ENCODE measurements at places on chromosomes 1 and 21.

- no peak for DNase-seq
Measured at GRCh38 chr1:153538315-153538821, 2.4 kb downstream of the S100A5 start.

GRCh38 chr1:32180186-32181060 is 948 bp downstream of the TXLNA start:
- DNase-seq, result peak; percentile 34

- DNase-seq, result no peak
Measured at GRCh38 chr1:216722821-216723220, 408 bp downstream of the ESRRG start.

DNA sequence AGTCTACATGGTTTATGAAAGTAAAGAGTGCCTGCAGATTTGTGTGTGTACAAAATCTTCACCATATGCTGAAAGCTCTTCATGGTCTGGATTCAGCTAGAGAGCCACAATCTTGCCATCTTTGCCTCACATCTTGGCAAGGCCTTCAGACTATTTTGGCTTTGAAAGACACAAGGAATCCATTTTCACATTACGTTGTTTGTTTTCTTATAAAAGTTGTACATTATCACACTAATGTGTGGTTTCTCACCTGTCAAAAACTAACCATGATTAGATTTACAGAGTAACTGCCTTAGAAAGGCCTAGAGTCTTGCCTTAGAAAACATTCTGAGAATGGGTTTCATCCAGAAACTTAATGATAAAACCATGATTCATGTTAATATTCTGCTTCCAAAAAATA is 494.6 kb downstream of the NEGR1 start:
- no peak for DNase-seq

- no peak for DNase-seq
Measured at GRCh38 chr1:111943066-111943465, 46.4 kb downstream of the KCND3 start.

- no peak for DNase-seq
Measured at GRCh38 chr1:206568779-206569352, 43.4 kb downstream of the EIF2D start.

- DNase-seq, result no peak
Measured at GRCh38 chr1:5937373-5937857, 54.8 kb downstream of the NPHP4 start.

- no peak for DNase-seq
Measured at GRCh38 chr1:176043537-176043936, 163.5 kb downstream of the COP1 start.

- DNase-seq, result no peak
Measured at GRCh38 chr1:231814521-231814920, 187.9 kb downstream of the DISC1 start.

GRCh38 chr1:21804536-21804935 is 7.5 kb upstream of the LDLRAD2 start:
- no peak for DNase-seq

GRCh38 chr1:17706445-17706844 is 48.7 kb upstream of the ACTL8 start:
- no peak for DNase-seq

GRCh38 chr1:198686069-198686728 is 47.4 kb downstream of the PTPRC start:
- DNase-seq, result no peak

DNA sequence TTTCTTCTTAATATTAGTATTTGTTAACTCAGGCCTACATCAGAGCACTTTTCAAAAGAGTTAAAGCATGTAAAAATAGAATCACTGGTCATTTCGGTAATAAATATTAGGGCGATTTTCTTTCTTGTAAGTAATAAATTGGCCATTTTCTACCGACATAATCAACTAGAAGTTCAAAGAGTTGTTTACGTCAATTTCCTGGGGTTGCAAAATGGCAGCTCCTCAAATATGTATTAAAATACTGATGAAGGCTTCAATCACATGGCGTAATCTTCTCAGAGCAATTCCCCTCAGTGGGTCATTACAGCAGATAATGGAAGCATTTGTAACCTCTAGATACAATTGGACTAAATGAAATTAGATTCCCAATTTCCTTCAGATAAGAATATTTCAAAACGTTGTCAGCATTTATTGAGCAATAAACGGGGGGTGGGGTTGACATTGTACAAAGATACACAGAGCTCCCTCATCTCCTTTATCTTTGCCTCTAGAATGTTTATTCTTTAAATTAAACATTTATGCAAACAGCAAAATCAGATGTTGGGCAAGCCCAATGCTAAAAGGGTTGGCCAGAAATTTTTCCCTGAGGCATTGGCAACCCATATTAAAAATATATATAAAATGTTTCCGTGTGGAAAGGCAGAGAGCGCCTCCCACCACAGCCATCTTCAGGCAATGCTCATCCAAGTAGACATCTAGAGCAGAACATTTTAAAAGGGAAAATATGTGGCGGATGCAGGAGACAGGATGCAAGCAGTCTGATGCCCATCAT is 240.6 kb downstream of the NCAM2 start:
- DNase-seq, result no peak

GRCh38 chr1:17635811-17636210 is 96.3 kb downstream of the ARHGEF10L start:
- DNase-seq, result peak; percentile 24

- DNase-seq, result no peak
Measured at GRCh38 chr1:186980400-186980799, 151.7 kb downstream of the PLA2G4A start.

- DNase-seq, result no peak
Measured at GRCh38 chr21:34190576-34191321, 117.4 kb downstream of the MRPS6 start.

GRCh38 chr21:32189688-32190483 is 89.0 kb downstream of the MIS18A start:
- DNase-seq, result no peak

DNA sequence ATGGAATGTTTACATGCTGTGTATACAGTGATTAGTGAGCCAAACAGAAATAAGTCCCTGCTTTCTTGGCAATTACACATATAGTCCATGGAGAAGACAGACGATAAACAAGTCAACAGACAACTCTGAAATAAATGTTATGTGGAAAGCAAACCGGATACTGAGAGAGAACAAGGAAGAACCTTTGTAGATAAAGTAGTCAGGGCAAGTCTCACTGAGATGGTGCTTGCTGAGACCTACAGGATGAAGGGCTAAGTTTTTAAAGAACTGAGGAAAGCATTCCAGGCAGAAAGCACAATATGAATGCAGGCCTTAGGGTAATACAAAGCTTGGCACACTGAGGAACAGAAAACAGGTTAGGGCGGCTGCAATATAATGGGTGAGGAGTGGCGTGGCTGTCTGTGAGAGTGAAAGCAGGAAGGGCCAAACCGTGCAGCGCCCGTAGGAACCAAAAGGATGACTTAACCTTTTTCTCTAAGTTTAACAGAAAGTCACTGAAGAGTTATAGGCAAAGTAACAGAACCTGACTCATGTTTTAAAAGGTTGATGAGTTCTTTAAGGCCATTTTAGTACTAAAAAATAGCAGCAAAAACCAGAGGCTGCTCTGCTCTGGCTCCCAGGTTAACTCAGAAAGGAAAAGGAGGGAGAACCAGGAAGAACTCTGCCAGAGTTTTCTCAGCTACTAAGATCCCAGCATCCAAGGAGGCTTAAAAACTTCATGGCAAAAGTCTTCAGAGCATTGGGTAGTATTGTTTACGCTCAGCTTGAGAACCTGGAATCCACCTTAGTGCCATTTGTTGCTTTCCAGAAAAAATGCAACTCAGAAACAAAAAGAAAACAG is 8.7 kb upstream of the TTF2 start:
- peak; percentile 32 for DNase-seq

DNA sequence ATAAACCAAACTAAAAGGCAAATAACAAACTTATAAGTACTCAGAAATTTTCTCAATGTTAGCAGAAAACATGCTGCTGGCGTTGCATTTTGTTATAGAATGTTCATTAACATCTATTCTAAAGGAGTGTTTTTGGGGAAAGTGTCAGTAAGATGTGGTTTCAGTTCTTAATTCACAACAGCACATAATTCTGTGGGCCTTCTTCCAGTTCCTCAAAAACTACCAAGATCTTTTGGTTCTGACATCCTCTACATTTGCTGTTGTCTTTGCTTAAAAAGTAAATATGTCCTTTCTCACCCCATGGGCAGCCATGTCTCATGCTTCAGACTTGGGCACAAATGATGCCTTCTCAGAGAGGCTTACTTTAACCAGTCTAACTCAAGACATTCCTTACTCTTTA is 152.5 kb downstream of the CDC7 start:
- DNase-seq, result no peak

DNA sequence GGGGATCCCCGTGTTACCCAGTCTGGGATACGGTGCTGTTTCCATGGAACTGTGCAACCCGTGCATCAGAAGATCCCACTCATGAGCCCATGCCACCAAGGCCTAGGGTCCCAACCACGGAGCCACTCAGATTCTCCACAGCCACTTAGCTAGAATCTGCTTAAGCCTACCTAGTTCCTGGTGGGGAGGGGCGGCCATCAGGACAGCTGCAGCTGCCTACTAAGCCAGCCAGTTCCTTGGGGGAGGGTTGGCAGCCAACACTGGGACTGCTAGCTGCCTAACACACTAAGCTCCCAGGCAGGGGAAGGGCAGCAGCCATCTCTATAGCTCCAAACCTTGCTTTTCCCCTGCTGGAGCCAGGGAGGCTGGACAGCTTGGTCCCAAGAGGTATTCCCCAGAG is 549.2 kb upstream of the BRINP3 start:
- no peak for DNase-seq

- DNase-seq, result no peak
Measured at GRCh38 chr1:235809688-235810397, 56.9 kb downstream of the LYST start.

DNA sequence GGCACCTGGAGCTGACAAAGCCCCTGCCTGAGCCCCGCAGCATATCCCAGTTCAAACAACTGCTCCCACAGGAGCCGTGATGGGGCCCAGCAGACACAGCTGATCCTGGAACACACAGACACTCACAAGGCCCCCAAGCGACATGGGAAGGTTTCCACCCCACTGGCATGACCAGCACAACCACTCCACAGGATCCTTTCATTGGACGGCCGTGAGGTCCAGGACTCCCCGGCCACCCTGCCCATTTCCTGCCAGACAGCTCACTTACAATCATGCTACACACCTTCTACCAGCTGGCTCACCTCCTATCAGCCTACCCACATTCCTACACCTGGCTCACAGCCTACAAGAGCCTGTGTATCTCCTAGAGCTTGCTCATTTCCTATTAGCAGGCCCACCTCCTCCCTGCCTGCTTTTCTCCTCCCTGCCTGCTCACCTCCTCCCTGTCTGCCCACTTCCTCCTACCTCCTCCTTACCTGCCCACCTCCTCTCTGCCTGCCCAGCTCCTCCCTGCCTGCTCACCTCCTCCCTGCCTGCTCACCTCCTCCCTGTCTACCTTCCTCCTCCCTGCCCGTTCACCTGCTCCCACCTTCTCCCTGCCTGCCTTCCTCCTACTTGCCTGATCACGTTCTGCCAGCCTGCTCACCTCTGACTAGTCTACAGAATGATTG is 73.9 kb downstream of the MATN1 start:
- DNase-seq, result no peak

- no peak for DNase-seq
Measured at GRCh38 chr1:106344494-106344893, 712.0 kb upstream of the PRMT6 start.

GRCh38 chr1:29831500-29832117 is 595.3 kb downstream of the PTPRU start:
- DNase-seq, result no peak

DNA sequence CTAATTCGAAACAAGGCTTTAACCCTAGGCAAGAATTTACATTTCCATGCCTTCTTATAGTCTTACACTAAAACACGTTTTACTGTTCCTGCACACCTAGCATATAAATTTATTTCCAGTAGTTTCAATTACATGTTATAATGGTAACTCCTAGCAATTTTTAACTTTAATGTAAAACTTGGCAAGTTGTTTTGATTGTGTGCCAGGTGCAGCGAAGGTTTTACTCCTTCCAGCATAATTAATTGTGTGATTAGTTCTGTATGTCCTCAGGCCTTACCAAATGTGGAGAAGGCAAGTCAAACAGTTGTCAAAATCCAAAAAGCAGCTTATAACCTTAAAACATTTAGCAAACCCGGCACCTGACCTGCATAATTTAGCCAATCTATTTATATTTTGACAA is 114.8 kb downstream of the KCNK1 start:
- DNase-seq, result no peak

DNA sequence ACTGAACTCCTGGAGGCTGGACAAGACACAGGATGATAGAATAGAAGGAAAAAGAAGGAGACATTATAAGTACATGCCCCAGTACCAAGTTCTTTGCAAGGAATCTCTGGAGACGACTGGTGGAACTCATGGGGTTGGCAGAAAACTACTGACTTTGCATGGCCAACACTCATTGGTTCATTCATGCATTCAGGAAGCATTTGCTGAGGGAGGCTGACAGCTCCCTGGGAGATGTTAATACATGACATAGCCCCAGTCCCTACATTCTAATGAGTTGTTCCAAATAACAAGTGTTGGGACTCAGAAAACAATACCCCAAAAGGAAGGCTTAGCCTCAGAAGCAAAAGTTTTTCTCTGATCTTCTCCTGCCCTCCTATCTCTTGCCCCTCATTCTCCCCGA is 172.8 kb upstream of the IRF2BP2 start:
- DNase-seq, result no peak

DNA sequence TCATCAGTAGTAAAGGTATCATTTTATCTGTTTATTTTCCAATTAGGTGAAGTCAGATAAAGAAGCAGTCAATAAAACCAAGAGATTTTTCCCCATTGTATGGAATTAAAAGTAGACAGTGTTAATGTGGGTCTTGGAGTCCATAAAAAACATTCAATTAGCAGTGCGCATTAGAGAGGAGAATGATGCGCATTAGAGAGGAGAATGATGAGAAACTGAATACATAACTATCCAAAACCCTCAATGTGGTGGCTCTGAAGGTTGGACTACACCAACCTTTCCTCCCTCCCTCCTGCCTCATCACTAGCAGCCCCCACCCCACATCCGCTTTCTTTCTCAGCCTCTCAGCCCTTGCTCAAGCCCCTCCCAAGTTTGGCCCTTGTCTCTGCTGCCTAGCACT is 99.5 kb downstream of the DAB1 start:
- DNase-seq, result no peak

DNA sequence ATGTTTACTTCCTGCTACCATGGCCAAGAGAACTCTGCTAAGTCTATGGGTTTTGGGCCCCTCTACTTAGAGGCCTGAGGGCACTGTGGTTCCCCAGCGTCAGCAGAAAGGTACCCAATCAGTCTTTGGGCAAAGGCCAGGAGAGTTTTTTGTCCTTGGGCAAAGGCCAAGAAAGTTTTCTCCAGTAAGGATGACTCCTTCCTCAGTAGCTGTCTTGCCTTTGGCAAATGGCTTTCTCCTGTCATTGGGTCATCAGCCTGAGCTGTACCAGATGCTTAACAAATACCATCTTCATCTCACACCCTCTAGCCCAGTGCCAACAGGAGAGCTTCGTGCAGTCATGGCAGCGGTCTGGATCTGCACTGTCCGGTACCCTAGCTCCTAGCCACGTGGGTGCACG is 199.3 kb upstream of the TMEM51 start:
- no peak for DNase-seq
